ENCODE measurements at places on chromosomes 13 and 19. TPM values are rescaled to one million over a fixed set of nuclear protein-coding genes. Genes with fewer than 3 reads are reported as not detected.

Gene CEACAM7
- not detected for total RNA-seq

Gene TMIGD2
- total RNA-seq: 2.1 TPM

Gene CYP2A7
- total RNA-seq: not detected

Gene FFAR1
- total RNA-seq: not detected

Gene KCNK6
- total RNA-seq: 9.8 TPM

Gene VRK3
- total RNA-seq: 40.5 TPM

Gene CAMSAP3
- total RNA-seq: 0.34 TPM

Gene PALM3
- total RNA-seq: not detected

Gene ZNF730
- total RNA-seq: 0.58 TPM

Gene ZNF442
- 0.73 TPM for total RNA-seq

Gene CABP5
- total RNA-seq: not detected

DNA sequence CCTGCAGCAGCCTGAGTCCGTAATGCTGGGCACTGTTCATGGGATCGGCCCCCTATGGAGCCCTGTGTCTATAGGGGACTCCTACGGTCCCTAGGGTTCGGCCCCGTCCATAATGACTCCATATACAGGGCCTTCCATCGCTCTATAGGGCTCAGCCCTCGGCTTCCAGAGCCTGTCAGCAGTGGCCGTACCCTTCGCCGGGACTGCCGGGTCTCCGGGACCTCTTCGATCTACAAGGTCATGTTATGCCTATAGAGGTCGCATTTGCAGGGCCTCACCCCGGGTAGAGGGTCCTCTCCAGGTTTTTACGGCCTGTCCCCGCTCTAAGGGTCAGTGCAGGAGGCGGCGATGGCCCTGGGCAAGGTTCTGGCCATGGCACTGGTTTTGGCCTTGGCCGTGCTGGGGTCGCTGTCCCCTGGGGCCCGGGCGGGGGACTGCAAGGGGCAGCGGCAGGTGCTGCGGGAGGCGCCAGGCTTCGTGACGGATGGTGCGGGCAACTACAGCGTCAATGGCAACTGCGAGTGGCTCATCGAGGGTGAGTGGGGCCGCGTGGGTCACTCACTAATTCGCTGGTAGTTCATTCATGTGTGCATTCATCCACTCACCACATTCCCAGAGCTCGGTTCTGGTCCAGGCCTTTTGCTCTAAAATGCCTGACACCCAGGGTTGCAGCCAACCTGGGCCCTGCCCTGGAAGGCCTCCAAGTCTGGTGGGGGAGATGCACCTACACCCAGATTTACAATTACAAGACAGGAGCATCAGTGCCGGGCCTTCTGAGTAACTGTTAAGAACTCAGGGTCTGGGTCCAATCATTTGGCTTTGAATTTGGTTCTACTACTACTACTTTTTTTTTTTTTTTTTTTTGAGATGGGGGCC, 699 bp downstream of the MEGF8 start:
- no peak for DNase-seq

DNA sequence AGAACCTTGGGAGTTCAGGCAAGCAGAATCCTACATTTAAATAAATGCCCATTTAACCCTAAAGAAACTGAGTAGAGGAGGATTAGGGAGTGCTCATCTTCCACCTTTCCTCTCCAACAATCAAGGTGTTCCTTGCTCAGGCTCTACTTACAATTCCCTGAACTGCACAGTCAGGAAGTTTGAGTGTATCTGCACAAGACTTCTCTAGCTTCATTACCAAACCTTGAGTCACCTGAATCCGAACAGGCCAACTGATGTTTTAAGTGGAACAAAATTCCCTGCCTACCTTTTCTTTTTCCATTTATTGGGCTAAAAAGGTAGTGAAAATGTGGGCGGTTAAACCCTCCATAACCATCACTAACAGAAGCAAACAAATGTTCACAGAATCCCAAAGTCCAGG, 78.3 kb downstream of the FOXO1 start:
- DNase-seq: no peak

- no peak for DNase-seq
Observed at GRCh38 chr13:106373989-106374572, 161.4 kb downstream of the EFNB2 start.

- no peak for DNase-seq
Observed at GRCh38 chr19:37221136-37221535, 3.1 kb downstream of the ZNF383 start.

DNA sequence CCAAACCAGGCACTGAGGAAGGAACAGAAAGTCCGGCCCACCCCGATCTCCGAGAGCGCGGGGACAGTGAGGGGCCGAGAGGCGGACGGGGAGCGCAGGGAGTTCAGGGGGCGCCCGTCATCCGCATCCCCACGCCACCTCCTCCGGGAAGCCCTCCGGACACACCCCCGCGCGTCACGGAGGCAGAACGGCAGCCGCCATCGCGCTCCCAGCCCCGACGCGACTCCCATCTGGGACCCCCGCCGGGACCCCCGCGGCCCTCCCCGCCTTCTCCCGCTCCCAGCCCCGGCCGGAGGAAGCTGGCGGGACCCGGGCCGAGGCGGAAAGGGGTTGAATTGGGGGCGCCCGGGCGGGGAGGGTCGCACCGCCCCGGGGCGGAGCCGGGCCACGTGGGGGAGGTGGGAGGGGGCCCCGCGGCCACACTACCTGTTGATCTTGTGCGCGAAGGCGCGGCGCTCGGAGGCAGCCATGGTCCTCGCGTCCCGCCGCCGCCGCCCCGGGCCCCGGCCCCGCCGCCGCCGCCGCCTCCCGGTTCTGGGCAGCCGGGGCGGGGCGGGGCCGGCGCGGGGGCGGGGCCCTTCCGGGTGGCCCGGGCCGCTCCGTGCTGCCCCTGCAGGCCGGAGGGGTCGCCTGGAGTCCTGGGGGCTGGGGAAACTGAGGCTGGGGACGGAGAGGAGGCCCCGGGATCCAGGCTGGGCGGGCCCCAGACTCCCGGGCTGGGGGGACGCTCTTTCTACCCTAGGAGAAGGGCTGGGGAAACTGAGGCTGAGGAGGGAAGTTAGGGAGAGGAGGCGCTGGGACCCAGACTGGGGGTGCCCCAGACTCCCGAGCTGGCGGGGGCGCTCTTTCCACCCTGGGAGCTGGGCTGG, at the start of gene DOCK6:
TSS of gene DOCK6 (minus strand) at position 554 of the 869 bp plus-strand sequence. CDS start at position 470, 84 bp downstream.
- DNase-seq: no peak

GRCh38 chr13:112893570-112894422, 75.2 kb upstream of the MCF2L start:
- no peak for DNase-seq

GRCh38 chr13:36456577-36456976, 24.3 kb downstream of the CCNA1 start:
- DNase-seq: no peak

DNA sequence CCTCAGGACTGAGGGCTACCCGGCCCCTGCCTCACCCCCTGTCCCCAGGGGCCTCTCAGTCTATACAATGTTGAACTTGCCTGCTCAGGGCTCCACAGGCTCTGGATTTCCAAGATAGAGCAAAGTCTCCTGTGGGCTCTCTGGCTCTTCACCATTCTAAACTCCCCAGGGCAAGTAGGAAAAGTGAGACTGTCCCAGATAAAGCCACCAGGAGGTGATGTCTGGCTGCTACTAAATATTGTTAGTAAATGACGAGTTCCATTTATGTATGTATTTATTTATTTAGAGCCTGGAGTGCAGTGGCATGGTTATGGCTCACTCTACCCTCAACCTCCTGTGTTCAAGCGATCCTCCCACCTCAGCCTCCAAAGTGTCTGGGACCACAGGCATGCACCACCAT, 73.6 kb upstream of the SIAH3 start:
- no peak for DNase-seq

GRCh38 chr13:30616927-30617314, 799 bp upstream of the USPL1 start:
- DNase-seq: peak; percentile 34

GRCh38 chr13:44814836-44815235, 174.4 kb downstream of the NUFIP1 start:
- DNase-seq: no peak

DNA sequence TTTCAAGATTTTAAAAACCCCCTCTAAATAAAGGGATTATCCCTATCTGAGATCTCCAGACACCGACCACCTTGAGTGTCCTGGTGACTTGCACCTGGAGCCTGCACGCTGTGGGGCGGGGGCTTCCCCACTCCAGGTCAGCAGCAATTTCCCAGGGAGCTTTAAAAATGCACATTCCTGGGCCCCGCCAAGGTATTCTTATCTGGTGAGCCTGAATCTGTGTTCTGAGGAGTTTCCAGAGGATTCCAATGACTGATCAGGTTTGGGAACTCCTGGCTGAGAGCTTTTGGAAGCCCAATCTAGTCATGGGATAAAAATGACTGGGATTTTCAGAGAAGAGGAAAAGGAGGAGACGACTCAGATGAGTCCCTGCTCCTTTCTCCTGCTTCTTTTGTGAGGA, 66.1 kb downstream of the FGF9 start:
- no peak for DNase-seq

- no peak for DNase-seq
Observed at GRCh38 chr13:31201341-31202031, 1.7 kb downstream of the B3GLCT start.

GRCh38 chr19:15675560-15675959, 2.7 kb downstream of the CYP4F12 start:
- no peak for DNase-seq

DNA sequence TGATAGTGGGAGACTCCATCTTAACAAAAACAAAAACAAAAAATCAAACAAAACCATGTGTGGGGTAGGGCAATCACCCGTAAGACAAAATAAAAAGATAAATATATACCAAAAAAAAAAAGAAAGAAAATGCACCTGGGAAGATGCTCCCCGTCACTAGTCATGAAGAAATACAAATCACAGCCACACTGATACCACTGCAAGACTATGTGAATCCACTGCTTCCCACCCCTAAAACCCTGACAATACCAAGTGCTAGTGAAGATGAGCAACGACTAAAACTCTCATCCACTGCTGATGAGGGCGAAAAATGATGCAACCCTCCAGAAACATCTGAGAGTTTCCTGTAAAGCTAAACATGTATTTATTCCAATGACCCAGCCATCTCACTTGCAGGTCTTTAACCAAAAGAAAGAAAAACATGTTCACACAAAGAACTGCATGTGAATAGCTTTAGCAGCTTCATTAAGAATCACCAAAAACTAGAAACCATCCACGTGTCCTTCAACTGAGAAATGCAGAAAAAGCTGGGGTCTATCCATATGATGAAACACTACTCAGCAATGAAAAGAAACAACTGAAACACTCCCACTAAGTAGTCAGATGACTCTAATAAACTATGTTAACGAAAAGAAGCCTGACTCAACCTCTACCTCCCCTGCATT, 31.7 kb downstream of the BRD4 start:
- DNase-seq: no peak

GRCh38 chr13:40578055-40578454, 88.4 kb downstream of the FOXO1 start:
- no peak for DNase-seq

DNA sequence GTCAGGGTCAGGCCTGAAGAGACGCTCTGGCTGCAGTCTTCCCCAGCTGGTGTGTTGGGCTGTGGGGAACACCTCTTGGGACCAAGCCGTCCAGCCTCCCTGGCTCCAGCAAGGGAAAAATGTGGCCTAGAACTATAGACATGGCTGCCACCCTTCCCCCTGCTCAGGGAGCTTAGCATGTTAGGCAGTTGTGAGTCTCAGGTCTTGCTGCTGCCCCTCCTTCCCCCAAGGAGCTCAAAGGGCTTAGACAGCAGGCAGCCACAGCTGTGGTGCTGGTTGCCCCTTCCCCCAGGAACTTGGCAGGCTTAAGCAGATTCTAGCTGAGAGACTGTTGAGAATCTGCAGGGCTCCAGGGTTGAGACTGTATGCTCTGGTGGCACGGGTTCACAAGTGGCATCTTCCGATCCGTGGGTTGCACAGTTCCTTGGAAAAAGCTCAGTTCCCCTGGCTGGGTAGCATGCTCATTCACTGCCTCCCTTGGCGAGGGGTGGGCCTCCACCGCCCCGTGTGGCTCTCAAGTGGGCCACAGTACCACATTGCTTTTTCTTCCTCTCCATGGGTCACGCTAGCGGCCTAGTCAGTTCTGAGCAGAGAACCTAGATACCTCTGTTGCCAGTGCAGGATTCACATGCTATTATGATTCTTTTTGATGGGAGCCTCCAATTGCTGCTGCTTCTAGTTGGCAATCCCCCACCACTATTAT, 1258.6 kb downstream of the OLFM4 start:
- DNase-seq: no peak

DNA sequence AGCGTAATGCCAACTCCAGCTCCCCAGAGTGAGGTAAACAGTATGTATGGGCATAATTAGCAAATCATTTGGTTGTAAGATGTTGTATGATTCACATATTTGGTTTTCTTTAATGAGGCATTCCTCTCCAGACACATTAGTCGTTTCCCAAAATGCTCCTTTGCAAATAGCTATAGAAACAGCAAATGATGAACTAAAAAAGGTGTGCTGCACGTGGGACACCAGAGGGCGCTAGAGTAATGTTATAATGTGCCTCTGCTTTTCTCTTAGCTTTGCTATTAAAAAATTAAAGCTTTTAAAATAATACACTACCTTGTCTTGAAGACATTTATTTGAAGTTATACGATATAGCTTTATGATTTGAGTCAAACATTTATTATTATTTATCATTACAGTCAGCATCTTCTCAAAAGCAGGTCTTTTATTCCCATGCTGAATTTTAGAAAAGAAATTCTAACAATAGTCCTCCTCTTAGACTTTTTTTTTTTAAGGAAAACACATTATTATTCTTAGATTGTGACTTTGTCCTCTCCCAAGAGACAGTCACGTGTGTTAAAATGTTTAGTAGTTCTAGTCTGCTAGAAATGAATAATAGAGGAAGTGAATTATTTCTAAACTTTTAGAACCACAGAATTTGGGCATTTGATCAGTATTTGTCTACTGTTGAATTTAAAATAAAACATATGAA, 121.6 kb upstream of the FRY start:
- peak; percentile 37 for DNase-seq

DNA sequence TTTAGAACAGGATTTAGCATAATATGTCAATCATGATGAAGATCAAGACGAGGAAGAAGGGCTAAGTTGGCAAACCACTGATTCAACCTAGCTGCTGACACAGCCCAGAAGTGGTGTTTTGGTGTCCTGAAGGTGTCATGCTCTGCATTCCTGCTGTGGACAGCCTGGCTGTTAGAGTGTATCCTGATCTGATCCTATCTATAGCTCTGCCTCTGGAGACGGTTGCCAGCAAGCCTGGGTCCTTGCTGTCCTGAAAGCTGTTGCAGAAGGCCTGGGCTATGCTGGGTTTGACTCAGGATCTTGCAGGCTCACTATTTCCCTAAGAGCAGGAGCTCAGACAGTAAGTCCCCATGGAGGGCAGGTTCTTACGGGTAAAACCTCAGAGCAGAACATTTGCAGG, 416.4 kb downstream of the TSHZ3 start:
- no peak for DNase-seq
